ENCODE measurements at places on chromosomes 2 and 18.

DNA sequence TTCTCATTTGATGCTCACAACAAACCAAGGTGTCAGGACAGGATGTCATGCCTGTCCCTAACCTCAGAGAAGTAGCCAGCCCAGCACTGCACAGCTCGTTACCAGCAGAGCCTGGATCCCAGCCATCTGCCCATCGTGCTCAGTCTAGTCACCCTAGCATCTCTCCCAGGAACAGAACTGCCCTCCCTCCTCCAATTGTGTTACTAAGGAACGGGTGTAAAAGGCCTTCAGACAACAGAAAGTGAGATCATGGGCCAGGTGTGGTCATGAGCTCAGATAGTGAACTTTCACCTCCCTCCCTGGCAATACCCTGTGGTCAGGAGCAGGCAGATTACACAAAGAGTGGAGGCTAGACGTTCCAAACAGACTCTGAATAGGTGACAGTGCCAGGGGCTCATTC, 111.8 kb upstream of the PPP1CB start:
- no peak for DNase-seq

- DNase-seq, result no peak
Observed at GRCh38 chr2:154589514-154589913, 109.0 kb upstream of the KCNJ3 start.

DNA sequence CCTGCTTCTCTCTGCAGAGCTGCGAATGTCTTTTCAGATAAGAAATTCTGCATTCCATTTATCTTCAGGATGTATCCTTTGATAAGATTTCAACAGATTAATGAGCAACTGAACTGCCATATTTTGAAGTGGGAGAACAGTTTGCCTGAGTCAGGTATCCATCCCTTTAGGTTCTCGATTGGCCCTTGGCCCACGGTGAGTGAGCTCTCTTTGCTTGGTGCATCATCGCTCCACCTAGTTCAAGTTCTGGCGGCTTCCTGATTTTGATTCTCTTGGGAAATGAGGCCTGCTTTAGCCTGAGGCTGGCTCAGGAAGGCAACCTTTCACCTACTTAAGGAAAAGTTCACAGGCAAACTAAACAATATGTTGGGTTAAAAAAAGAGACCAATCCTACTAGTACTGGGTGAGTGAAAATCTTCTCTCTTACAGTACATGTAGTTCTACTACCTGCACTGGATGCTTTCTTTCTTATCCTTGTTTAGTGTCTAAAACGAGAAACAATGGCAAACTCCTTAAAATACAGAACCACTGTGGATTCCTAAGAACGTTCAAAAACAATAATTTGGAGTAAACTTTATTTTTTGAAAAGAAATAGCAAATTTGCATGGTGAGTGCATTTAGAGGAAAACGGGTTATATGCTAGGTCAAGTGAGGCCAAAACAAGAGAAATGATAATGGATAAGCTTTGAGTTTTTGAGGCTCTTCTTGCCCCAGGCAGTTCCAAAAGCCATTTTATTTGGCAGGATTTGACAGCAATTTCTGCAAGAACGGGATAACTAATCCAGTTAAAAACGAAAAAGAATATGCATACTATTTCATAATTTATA, 837 bp upstream of the ACSL3 start:
- no peak for DNase-seq

DNA sequence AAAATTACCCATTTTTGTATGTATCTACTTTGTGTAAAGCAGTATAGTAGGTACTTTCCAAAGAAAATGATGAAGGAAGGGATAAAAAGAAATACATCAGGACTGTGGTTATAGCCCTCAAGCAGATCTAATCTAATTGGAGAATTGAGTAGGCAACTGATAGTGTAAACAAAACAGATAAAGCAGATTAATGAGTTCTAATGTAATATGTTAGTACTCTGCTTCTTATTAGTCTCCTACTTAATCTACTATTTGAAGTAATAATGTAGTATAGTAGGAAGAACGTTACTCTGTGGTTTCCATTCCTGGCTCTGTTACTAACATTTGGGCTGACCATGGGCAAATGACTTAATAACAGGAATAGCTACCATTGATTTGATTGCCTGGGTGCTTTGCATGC, 250.7 kb downstream of the ARHGAP15 start:
- DNase-seq, result no peak

DNA sequence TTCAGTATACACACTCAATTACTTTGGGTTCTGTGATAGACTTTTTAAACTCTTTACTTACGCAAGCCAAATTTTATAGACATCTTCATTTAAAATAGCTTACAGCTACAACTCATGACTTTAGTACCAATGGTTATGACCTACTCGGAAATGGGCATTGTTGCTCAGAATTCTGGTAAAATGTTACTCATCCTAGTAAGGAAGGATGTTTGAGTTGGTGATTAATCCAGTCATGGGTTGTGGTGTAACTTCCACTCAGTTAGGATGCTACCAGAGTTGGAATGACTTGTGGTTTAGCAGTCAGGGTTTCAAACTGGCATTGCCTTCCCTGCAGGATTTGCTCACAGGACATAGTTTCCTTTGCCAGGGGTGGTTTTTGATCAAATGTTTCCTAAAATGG, 7.4 kb upstream of the NPC1 start:
- no peak for DNase-seq

GRCh38 chr18:26022585-26022984, 67.8 kb downstream of the SS18 start:
- no peak for DNase-seq

DNA sequence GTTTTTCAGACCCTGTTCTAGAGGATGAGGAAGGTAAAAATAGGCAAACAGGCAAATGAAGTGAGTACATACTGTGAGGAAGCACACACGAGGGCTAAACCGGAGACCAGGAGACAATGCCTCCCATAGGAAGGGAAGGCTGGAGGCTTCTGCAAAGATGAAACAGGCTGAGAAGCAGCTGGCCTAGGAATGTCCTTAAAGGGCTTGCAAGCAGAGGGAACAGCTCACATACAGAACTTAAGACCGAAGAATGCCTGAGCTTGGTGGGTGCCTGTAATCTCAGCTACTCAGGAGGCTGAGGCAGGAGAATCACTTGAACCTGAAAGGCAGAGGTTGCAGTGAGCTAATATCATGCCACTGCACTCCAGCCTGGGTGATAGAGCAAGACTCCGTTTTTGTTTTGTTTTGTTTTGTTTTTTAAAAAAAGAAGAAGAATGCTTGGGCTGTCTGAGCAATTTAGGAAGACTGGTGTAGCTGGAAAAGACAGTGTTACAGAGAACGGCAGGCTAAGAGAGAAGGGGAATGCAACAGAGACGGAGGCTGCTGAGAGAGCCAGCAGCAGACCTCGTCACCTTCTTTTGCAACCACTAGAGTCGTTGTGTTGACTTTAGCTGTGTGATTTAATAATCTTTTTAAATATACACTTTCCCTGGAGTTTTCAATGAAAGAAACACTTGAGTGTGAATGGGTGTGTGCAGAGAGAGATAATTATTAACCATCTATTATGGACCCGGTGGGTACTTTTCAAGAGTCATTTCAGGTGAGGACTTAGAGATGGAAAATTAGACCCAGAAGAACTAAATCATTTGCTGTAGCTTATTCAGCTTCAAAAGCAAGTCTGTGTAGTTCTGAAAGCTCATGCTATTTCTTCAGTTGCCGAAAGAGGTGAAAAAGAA, 232.8 kb downstream of the GALR1 start:
- no peak for DNase-seq

DNA sequence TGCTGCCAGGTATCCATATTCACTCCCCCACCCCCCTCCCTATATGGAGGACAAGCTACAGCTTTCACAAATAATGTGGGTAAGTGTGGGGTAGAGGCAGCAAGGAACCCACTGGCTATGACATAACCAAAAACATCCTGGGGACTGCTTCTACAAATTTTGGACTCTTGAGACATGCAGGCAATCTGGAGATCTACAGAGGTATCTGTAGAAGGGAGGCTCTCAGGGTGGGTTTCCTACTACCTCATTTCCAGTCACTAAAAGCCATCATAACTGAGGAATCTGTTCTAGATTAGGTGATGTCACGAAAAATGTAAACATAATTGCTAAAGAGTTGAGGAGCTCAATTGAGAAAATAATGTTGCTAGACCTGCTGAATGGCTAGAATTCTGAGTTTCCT, 46.8 kb upstream of the WIPF1 start:
- DNase-seq, result no peak

DNA sequence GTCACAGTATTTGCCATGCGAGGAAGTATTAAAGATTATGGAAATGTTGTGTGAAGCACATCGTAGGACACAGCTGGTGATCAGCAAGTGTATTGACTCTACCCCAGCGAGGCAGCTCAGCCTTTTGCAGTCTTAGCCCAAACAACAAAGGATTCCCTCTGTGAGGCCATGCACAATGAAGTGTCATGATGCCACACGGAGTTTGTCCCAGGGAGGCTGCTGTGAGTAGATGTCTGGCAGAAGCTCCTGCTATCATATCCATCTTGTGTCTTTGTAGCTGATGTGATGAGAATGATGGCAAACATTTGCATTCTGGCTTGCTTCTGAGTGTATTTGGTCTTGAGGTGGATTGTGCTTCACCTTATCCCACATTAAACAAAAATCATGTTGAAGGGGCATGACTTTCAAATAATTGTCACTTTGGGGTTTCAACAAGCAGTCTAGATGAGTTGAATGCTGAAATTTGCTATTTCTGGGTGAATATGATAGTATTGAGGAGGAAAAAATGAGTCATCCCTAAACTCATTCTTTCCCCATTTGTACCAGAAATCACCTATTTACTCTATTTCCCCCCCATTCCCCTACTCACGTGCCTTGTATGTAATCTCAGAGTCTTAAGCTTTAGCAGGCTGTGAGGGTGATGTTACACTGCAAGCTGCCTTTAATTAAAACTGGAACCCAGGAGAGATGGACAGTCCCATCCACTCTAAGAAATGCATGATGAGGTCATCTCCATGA, 273.5 kb downstream of the RNF144A start:
- no peak for DNase-seq

- no peak for DNase-seq
Observed at GRCh38 chr2:12763486-12763885, 46.8 kb downstream of the TRIB2 start.

DNA sequence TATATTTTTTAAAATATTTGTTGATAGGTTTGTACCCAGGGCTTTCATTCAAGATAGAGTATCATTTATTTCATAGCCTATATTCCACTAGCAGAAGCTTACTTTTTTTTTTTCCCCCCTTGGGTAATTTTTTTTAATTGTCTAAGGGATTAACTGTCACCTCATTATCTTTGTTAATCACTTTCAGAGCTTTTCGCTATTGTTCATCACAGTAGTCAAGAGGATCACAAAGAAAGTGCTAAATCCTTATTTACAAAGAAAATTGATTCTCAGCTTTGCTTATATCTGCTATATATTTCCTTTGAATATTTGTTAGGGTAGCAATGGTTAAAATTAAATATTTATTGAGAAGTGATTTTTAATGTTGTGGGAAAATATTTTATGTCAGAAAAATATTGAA, 59.0 kb downstream of the CAMKMT start:
- no peak for DNase-seq

DNA sequence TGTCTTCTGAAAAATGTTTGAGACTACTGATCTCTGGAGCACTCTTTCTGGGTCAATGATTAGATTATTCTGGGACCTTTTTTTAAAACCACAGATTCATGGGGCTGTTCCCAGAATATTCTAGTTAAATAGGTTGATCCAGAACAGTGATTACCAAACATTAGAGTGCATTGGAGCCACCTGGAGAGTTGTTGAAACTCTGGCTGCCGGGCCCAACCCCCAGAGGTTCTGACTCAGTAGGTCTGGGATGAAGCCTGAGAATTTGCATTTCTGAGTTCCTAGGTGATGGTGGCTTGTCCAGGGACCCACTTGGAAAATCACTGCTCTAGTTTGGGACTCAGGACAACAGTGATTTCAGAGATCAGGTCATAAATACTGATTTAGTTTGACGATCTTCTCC, 197.3 kb downstream of the PTPRM start:
- no peak for DNase-seq

GRCh38 chr2:30404319-30405259, 42.5 kb upstream of the LCLAT1 start:
- no peak for DNase-seq

GRCh38 chr2:21944536-21944935, 820.8 kb downstream of the TDRD15 start:
- no peak for DNase-seq

DNA sequence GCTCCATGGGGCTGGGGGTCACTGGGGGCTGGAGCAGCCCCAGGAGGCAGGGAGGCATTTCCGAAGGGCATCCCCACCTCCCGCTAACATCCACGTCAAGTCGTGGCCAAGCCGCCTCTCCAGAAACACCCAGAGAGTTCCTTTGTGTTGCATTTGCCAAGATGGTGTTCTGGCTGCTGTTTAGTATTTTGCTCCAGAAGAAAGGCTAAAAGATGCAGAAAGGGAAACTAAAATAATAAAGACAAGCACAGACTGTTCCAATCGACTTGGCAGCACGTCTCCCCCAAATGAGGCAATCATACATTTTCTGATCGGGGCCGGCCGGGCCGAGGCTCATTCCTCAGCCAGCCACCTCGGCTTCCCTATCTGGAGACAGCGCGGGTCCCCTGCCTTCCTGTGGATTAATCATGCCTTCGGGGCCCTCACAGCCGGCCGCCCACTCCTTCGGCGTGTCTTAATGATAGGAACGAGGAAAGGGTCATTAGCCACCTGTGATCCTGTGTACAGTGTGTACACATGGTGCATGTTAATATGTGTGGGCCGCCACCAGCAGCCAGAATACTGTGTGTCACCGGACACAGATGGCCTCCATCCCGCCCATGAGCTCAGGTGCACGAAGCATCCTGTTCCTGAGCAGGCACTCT, 169.2 kb downstream of the KLHL29 start:
- no peak for DNase-seq

GRCh38 chr2:19251554-19251953, 106.9 kb downstream of the OSR1 start:
- DNase-seq, result no peak

DNA sequence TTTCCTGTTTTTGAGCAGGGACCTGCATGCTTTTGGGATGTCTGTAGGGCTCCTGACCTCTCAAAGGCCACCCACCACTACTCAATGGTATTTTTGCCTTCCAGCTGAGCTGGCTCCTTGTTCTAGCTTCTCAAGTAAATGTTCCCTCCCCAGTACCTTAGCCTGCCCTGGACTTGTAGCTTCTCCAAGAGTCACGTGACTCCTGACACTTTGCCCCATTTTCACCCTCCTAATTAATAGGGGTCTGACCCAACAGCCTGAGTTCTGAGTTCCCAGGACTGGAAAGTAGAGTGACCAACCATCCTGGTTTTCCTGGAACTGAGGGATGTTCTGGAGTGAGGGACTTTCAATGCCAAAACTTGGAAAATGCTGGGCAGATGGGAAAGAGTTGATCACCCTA, 4.0 kb downstream of the LBX2 start:
- DNase-seq, result no peak

GRCh38 chr2:368386-368785, 80.5 kb upstream of the ALKAL2 start:
- no peak for DNase-seq

- DNase-seq, result no peak
Observed at GRCh38 chr2:203533676-203534591, 1.2 kb downstream of the RAPH1 start.

DNA sequence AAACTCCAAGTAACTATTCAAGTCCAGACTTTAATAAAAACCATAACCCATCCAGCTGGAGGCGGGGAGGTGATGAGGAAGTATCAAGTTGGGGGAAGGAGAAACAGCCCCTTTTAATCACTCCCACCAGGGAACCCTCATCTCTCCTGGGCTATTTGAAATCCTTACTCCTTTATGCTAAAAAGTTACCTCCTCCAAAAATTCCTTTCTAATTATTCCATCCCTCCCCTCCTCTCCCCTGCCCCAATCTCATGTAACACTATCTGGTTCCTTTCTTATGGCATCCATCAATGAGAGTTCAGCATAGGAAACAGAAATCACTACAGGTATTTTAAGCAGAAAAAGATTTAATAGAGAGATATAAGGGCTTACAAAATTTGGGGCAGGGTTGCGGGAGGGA, 9.3 kb upstream of the SLC14A2 start:
- no peak for DNase-seq

- no peak for DNase-seq
Observed at GRCh38 chr18:46060359-46060841, 11.7 kb downstream of the PSTPIP2 start.

Data from stimulated activated naive CD8-positive, alpha-beta T cell treated with anti-CD3 and anti-CD28 coated beads, Interleukin-15, Interleukin-2, amounts not matched to agents 100 U/mL and 50 U/mL, for 24 hours (primary cell).